Activated CD4-positive, alpha-beta T cell treated with anti-CD3 and anti-CD28 coated beads for 1 hour (primary cell): ENCODE measurements at places on chromosomes 11 and 22.

DNA sequence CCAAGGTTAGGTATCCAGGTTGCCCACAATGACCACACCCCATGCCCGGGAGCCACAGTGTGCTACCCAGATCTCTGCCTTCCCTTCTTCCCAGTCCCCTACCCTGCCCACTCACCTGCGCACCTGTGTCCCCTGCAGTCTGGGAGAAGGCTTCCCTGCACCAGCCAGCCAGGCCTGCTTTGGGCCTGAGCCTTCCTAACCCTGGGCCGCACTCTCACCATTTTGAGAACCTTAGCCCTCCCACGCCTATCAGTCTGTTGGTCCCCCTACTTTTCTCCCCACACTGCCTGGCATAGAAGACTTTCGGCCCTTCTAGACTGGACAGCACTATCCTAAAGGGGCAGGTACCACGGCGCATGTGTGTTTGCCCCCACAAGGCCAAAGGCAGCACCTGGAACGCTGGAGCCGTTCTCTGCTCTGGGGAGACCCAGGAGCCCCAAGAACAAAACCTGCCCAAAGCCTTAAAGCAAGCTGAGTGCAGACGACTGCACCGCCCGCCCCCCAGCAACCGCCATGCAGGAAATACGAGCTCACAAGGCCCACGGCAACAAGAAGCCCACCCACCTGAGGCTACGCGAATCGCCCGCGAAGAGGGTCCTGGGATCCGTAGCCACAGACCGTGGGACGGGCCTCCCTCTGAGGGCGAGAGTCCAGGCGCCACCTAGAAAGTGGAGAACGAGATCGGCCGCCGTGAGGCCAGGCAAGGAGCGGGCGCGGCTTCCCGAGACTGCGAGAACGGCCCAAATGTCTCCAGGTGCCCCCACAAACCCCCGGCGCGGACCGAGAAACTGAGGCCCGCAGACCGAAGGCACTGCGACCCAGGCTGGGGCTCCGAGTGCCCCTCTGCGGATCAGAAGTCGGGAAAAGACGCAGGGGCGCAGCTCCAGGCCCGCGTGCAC is 546 bp downstream of the GNB1L start:
- no peak for DNase-seq

GRCh38 chr11:122516686-122517085 is 138.8 kb upstream of the UBASH3B start:
- no peak for DNase-seq

DNA sequence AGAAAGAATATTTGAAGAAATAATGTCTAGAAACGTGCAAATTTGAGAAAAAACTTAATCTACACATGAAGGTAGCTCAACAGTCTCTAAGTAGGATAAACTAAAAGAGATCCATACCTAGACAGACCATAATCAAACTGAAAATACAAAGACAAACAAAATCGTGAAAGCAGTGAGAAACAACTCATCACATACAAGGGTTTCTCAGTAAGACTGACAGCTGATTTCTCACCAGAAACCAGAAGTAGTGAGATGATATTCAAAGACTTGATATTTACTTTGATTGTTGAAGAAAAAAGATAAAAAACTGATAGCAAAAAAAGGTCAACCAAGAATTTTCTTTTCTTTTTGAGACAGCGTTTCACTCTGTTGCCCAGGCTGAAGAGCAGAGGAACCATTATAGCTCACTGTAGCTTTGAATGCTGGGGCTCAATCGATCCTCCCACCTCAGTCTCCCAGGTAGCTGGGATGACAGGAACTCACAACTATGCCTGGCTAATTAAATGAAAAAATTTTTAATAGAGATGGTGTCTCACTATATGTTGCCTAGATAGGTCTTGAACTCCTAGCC is 17.4 kb downstream of the NPAT start:
- DNase-seq = no peak

DNA sequence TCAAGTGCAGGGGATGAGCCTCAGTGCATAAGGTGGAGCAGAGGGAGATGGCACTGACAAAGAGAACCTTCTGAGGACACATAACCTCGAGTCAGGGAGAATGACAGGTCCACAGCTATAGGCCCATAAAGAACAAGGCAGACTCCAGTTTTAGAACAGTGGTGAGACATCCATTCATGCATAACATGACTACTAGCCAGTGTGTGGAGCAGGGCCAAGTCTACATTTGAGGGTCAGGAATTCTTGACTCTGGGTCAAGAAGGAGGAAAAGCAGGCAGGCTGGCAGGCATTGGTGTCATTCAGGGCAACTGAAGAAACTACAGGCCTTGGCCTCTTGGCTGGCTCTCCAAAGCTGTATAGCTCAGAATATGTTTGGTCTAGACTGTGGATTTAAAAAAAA is 54.9 kb downstream of the MTNR1B start:
- DNase-seq = no peak

GRCh38 chr11:111730871-111731591 is 35.2 kb downstream of the PPP2R1B start:
- DNase-seq = no peak

DNA sequence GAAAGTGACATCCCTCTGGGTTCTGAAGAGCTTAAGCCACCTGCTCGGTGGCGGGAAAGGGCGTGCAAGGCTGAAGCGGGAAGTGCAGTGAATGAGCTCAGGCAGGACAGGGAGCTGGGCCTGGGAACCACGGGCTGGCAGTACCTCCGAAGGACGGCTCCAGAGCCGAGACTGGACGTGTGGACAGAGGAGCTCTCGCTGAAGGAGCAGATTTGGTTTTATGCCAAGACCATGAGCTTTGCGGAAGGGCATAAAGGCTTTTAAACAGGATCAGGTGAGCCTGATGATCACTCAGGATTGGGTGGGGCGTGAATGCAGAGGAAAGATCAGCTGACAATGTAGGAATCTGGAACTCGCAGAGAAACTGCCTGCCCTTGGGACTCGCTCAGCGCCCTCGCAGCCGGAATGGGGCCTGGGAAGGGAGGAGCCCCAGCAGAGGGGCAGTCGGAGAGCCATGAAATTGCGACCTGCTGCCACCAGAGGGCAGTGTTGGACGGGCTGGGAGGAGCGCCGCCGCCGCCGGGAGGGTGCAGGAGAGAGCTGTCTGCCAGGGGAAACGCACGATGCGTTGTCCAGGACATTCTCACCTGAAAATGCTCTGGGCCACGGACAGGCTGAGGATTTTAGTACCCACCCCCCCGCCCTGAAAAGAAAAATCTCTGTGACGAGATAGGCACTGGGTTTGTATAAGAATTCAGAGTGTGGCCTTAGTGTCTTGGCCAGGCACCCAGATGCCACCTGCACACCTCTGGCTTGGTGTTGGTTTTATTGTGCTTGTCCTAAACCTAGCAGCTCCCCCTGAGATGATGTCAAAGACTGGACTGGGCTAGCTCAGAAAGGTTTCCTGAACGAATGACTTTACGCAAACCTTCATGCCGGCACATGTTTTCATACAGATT is 324.4 kb downstream of the NTM start:
- DNase-seq = no peak

DNA sequence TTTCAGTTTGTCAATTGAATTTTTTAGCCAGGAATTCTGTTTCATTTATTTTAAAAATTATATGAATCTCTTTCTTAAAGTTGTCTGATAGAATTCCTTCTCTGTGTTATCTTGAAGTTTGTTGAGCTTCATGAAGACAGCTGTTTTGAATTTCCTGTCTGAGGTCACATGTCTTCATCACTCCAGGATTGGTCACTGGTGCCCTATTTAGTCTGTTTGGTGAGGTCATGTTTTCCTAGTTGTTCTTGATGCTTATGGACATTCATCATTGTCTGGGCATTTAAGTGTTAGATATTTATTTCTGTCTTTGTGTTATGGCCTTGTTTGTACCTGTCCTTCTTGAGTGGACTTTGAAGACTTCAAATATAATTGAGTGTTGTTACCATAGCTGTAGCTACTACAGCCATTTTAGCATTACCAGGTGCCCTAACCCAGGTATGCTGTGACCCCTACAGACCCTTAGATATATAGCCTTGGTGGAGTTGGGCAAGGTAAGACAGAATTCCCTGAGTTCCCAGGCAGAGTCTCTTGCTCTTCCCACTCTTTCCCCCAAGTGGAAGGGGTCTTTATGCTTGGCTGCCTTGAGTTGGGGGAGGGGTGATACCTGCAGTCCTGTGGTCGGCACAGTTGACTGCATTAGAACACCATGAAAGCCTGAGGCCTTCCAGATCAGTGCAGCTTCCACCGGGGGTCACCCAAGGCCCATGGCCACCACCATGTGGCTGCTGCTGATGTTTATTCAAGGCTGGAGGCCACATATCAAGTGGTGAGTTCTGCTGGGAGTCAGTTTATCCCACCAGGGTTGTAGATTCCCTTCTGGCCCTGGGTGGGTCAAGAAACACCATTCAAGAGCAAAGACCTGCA is 229.6 kb downstream of the DYNC2H1 start:
- no peak for DNase-seq

DNA sequence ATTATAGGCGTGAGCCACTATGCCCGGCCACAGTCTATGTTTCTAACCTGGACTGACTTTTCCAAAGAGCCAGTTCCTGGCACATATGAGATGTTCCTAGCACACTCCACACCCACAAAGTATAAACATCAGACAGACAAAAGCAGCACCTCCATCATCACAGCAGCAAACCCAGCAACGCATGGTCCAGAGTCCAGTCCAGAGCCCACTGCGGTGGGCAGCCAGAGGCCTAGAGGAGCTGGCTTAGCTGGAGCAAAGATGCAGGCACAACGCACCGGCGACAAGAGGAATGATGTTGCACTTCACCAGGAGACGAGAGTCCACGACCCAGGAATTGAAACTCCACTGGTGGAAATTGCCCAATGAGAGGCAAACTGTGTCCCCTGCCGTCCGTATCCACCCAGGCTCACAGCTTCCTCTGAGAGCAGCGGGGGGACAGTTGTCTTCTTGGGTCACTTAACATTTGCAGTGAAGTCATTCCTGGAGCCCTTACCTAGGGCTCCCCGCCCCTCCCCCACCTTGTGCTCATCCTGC is 36.6 kb downstream of the RPS6KA4 start:
- no peak for DNase-seq

GRCh38 chr11:122339436-122340060 is 223.5 kb upstream of the BLID start:
- DNase-seq = no peak
